Left renal pelvis (tissue), 4 donors: ENCODE measurements at places on chromosomes 3 and 15.

DNA sequence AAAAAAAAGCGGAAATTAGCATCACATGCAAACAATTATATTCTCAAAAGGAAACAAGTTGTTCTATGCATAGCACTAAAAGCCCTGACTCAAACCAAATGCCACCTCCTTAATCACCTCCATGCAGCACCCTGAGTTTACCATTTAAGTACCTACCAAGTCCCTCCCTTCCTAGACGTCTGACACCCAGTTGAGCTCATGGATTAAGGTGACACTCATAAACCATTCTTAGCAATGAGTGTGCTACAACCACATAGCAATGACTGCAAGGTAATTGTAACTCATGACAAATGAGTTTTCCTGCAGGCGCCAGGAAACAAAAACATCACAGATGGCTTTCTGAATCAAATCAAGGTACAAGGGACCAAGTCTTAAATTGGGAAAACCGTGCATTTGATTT lies 32.0 kb downstream of the WWTR1 start:
- DNase-seq = no peak

DNA sequence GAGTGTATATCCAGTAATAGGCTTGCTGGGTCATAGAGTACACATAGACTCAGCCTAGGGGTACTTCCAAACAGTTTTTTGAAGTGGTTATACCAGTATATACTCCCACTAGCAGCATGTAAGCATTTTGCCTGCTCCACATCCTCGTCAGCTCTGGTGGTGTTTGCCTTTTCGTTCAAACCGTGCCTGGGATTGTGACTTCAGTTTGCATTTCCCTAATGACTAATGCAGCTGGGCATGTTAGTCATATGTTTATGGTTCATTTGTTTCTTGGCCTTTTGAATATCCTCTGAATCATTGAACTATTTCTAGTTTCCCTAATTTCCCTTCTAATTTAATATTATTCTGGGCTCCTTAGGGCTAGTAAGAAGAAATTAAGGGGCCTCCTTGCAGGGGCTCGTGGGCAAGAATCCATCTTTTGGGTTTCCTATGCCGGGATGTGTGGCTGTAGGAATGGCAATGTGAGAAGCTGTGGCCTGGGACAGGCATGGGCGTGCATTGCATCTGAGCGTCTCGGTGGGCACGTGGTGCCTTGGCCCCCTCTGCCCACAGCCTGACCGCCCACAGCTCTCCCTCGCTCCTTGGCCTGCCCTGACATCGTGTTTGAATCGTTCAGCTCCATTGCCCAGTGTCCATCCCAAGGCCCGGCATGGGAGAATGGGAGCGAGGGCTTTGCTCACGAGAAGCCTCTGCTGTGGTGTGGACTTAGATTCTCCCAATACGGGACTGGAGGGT lies 26.4 kb downstream of the FAH start:
- DNase-seq = no peak

DNA sequence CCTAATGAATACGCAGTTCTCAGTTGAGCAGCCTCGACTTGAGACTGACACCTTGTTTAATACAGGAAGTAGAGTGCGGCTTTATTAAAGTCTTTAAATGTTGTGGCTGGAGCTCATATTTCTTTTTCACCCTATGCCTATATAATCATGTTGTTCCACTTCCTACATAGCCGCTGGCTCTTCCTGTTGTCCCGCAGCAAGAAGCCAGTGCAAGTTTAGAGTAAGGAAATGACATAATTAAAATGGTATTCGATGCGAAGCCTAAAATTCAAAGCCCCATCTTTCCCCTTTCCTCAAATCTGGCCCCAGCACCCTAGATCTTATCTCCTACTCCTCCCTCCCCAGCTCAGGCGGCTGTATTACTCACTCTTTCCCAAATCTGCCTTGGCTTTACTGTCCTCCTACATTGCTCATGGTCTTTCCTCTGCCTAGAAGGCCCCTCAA lies 7.5 kb upstream of the PHLDB2 start:
- DNase-seq = no peak

DNA sequence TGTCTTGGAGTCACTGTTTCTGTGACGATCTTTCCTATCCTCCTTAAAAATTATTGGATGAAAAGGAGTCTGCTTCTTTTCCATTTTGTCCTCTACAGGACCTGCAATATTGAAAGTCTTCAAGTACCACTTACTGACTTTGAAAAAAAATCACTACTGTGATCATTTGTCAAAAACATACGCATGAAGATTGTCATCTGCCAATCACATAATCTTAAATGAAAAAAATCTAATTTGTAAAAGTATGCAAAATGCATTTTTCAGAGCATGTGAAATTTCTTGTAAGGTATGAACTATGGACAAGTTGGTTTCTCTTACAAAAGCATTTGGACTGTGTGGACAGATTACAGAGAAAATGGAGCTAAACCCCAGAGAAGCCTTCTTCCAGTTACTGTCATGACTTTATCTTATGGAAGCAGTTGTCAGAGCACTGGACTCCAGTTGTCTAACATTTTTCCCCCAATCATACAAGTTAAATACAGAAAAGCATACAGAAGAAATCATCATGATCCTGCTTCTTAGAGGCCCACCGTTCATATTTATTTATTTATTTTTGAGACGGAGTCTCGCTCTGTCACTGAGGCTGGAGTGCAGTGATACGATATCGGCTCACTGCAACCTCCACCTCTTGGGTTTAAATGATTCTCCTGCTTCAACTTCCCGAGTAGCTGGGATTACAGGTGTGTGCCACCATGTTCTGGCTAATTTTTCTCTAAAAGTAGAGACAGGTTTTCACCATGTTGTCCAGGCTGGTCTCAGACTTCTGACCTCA lies 3.4 kb upstream of the PXK start:
- no peak for DNase-seq

DNA sequence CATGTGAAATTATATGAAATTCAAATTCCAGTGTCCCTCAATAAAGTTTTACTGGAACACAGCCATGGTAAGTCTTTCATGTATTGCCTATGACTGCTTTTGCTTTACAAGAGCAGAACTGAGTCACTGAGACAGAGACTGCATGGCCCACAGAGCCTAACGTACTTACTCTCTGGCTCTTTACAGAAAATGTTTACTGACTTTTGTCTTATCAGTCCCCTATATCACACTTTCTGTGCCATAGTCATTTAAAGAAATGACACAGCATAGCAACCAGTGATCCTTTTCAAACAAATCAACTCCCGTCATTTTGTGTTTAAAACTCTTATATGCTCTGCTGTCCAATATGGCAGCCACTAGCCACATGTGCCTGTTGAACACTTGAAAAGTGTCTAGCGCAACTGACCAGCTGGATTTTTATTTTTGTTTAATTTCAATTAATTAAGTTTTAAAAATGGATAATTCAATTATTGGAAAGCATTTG lies 129.7 kb upstream of the CDIN1 start:
- DNase-seq = no peak

DNA sequence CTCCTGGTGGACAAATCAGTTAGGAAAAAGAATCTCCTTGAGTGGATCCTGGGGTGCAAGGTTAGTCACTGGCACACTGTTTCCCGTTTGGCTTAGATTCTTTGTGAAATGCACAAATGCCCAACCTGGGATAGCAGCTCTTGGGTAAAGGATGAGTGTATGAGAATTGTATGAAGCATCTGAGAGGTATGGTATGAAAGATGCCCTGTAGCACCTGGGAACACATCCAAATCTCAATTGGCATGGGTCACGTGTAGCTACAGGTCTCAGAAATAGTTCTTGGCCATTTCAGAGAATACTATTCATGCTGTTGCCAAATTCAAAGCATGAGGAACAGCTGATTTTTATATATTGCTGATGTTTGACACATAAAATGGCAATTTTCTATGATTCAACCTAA lies 84.3 kb downstream of the KCNH8 start:
- no peak for DNase-seq

DNA sequence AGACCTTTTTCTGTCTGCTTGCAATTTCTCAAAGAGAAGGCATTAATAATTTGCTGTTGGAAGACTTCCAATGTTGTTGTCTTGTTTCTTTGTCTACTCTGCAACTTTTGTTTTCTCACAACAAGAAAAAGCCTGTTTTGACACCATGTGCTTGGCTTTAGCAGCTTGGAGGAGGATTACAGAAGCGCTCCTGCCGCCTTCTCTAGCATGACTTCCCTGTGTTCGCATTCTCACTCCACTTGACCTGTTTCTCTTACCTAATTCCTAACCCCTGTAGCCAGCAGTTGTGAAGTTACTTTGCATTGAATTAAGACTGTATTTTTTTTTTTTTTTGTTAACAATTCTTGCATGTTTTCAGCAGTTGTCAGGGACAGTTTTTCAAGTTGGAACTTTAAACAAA lies 235.3 kb upstream of the GOLIM4 start:
- no peak for DNase-seq
